Suprapubic skin (tissue), 4 donors: ENCODE measurements at places on chromosomes 5 and 9.
A peak's percentile ranks its signal among the peaks of the same experiment; 100 is the strongest.

- peak; percentile 74 for DNase-seq
- H3K27ac ChIP-seq, result no peak overlapping the region
- H3K27me3 ChIP-seq, result peaks cover 34% of the 10 kb centered on the region
- H3K4me3 ChIP-seq, result no peak overlapping the region
- no peaks in the 10 kb centered on the region for H3K36me3 ChIP-seq
Measured at GRCh38 chr5:171627936-171628632, 157.5 kb upstream of the SMIM23 start.

DNA sequence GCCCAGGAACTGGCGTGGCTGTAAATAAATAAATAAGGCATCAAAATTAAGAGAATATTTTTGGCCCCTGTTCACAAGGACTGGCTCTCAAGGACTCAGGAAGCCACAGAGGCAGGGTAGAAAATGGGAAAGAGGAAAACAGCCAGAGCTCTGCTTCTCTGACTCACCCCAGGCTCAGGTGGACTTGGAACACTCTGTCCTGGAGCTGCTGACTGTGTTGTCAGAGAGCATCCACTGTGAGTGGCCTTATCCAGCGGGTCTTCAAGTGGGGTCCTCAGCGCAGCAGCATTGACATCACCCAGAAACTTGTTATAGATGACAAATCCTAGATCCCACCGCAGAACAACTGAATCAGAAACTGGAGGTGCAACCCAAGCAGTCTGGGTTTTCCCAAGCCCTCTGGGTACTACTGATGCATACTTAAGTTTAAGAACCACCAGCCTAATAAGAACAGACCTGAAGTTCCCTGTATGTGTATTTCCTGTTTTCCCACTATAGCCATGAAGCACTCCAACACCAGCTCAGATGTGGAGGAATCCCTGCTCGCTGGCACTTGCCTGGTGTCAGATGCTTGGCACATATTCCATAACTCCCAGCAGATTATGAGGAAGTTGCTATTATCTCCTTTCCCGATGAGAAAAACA, 20.5 kb downstream of the ADRA1B start:
- no peaks in the 10 kb centered on the region for H3K27me3 ChIP-seq
- H3K27ac ChIP-seq, result no peak overlapping the region
- no peaks in the 10 kb centered on the region for H3K4me1 ChIP-seq
- no peaks in the 10 kb centered on the region for H3K36me3 ChIP-seq

DNA sequence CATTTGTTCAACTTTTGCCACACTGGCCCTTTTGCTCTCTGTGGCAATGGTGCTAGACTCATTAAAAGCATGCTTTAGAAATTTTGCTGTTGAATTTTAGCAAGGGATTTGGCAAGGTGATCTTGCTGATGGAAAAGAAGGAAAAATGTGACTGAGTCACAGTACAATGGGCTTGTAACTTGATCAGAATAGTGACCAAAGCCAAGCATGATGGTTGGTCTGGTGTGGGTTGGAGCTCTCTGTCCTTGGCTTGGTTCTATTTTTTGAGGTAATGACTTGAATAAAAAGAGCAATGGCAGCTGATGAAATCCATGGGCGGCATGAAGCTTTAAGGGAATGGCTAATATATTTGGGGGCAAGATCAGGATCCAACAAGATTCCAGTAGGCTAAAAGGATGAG, 114.4 kb upstream of the ZNF366 start:
- no peak overlapping the region for H3K27ac ChIP-seq
- H3K4me3 ChIP-seq, result no peak overlapping the region
- H3K4me1 ChIP-seq, result no peaks in the 10 kb centered on the region
- H3K36me3 ChIP-seq, result no peaks in the 10 kb centered on the region
- DNase-seq, result no peak

- no peaks in the 10 kb centered on the region for H3K4me1 ChIP-seq
- no peak overlapping the region for H3K27ac ChIP-seq
- H3K27me3 ChIP-seq, result no peaks in the 10 kb centered on the region
- H3K4me3 ChIP-seq, result no peak overlapping the region
- DNase-seq, result no peak
Measured at GRCh38 chr5:4855880-4856279, 284.2 kb upstream of the ADAMTS16 start.

DNA sequence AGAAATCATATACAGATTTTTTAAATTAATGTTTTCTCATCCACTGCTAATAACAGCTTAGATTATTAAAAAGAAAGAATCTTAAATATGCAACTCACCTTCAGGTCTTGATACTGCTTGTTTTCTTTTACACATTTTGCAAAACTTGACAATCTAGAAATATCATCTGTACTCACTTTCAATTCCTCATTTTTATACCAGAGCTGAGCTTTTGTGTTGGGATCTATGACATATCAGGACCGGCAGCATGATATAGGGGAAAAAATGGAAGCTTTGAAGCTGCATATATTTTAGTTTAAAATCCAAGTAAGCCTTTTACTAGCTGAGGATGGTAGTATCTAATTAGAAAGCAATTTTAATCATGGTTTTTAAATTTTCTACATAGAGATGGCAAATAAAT, 75.7 kb upstream of the SMARCA2 start:
- H3K27ac ChIP-seq, result no peak overlapping the region
- no peak overlapping the region for H3K4me3 ChIP-seq
- H3K27me3 ChIP-seq, result no peaks in the 10 kb centered on the region
- no peaks in the 10 kb centered on the region for H3K4me1 ChIP-seq

- no peaks in the 10 kb centered on the region for H3K27me3 ChIP-seq
- H3K4me1 ChIP-seq, result no peaks in the 10 kb centered on the region
- DNase-seq, result no peak
Measured at GRCh38 chr5:152306386-152306785, 98.7 kb downstream of the NMUR2 start.

DNA sequence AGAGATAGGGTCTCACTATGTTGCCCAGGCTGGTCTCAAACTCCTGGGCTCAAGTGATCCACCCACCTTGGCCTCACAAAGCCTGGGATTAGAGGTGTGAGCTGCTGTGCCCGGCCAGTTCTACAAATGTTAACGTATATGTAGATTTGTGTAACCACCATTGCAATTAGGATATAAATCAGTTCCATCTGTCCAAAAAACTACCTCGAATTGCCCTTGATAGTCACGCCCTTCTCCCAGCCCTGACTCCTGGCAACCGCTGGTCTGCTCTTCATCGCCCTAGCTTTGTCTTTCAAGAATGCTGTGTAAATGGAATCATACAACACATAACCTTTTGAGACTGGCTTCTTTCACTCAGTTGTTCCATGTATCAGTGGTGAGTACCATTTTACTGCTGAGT, 46.1 kb upstream of the PPARGC1B start:
- H3K27me3 ChIP-seq, result no peaks in the 10 kb centered on the region
- H3K4me3 ChIP-seq, result no peak overlapping the region
- H3K27ac ChIP-seq, result no peak overlapping the region

DNA sequence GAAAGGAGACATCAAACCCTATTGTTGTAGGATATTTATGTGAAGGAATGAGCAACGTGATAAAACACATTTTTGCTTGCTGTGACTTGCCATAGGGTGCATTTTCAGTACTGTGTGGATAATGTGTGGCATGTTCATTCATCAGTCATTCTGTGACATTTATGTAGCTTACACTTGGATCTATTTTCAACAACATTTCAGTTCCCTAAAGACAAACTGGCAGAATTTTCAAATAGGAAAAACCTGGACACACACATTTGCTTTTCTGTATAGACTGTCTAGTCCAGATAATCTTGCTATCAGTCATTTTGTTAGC, 127.7 kb downstream of the TMC1 start:
- no peaks in the 10 kb centered on the region for H3K4me1 ChIP-seq
- H3K36me3 ChIP-seq, result no peaks in the 10 kb centered on the region
- no peak for DNase-seq
- no peaks in the 10 kb centered on the region for H3K27me3 ChIP-seq

GRCh38 chr9:127887792-127888191, 10.3 kb upstream of the AK1 start:
- H3K4me3 ChIP-seq, result no peak overlapping the region
- DNase-seq, result no peak
- H3K27ac ChIP-seq, result no peak overlapping the region
- H3K4me1 ChIP-seq, result peaks cover 10% of the 10 kb centered on the region
- peaks cover 75% of the 10 kb centered on the region for H3K36me3 ChIP-seq

DNA sequence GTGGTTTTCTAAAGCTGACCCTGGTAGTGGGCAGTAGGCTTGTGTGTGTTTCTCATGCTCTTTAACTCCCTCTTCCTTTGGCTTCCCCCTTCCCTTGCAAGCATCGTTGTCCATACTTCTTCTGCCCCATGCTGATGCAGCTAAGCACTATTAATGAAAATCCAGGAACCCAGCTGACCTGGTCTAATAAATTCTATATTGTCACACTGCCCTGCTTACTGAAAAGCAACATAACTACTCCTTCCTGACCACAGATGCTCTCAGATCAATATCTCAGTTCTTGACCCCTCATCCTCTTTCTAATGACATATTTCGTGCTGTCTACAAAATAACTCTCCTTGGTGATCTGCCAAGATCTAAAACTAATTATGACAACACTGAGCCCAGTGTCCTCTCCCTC, 405.5 kb downstream of the EFNA5 start:
- no peaks in the 10 kb centered on the region for H3K27me3 ChIP-seq
- DNase-seq, result no peak
- no peak overlapping the region for H3K27ac ChIP-seq
- H3K4me1 ChIP-seq, result peaks cover 9% of the 10 kb centered on the region
- no peaks in the 10 kb centered on the region for H3K36me3 ChIP-seq
- no peak overlapping the region for H3K4me3 ChIP-seq

DNA sequence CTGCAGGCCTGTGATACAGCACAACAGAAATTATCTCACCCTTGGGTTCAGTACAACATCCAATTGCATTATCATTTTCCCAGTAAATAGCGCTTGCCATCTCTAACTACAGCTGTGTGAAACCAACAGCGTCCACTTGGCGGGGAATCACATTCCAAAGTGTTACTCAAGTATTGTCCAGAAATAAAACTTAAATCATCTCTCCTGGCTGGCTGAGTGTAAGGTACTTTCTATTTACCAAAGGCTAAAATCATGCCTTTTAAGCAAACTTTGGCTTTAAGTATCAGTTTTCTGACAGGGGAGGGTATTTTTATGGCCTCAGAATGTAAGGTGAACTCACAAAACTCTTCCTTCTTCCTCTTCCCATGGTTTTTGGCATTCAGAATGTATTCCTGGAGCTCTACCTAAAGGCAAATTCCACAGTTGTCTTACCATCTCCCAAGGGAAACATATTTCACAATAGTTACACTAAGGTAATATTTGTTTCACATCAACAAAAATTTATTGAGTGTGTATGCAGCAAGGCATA, 205.6 kb upstream of the MPDZ start:
- DNase-seq, result no peak
- H3K4me3 ChIP-seq, result no peak overlapping the region
- H3K4me1 ChIP-seq, result peaks cover 28% of the 10 kb centered on the region
- peak overlapping the region; percentile 64 for H3K27ac ChIP-seq
- no peaks in the 10 kb centered on the region for H3K36me3 ChIP-seq
- H3K27me3 ChIP-seq, result no peaks in the 10 kb centered on the region

GRCh38 chr5:33319841-33320240, 120.9 kb upstream of the TARS1 start:
- peak overlapping the region; percentile 30 for H3K27ac ChIP-seq
- peaks cover 23% of the 10 kb centered on the region for H3K4me1 ChIP-seq
- no peaks in the 10 kb centered on the region for H3K36me3 ChIP-seq
- no peaks in the 10 kb centered on the region for H3K27me3 ChIP-seq
- no peak overlapping the region for H3K4me3 ChIP-seq

DNA sequence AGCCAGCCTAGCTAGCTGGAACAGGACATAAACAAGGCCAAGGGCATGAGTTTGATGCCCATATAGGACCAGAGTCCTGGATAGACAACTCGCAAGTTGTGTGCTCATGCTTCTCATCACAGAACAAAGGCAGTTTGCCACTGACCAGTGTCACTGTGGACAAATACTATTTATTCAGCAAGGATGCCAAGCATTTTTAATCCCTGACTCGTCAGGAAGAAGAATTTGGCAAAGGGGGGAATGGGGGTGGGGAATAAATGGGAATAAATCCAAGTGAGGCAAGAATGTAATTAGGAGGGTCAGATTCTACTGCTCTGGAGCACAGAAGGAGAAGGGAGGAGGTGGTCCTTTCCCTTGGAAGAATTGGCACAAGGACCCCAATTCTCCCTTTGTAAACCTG, 46.8 kb upstream of the ANKRD55 start:
- H3K27ac ChIP-seq, result no peak overlapping the region
- H3K4me1 ChIP-seq, result peaks cover 3% of the 10 kb centered on the region
- H3K27me3 ChIP-seq, result no peaks in the 10 kb centered on the region
- H3K36me3 ChIP-seq, result no peaks in the 10 kb centered on the region
- no peak overlapping the region for H3K4me3 ChIP-seq

- H3K4me1 ChIP-seq, result no peaks in the 10 kb centered on the region
- H3K27me3 ChIP-seq, result no peaks in the 10 kb centered on the region
- H3K4me3 ChIP-seq, result no peak overlapping the region
- no peak overlapping the region for H3K27ac ChIP-seq
- no peaks in the 10 kb centered on the region for H3K36me3 ChIP-seq
Measured at GRCh38 chr5:112634166-112634565, 103.5 kb upstream of the APC start.

- no peak overlapping the region for H3K27ac ChIP-seq
- DNase-seq, result no peak
- H3K27me3 ChIP-seq, result no peaks in the 10 kb centered on the region
- no peak overlapping the region for H3K4me3 ChIP-seq
- H3K4me1 ChIP-seq, result peaks cover 2% of the 10 kb centered on the region
Measured at GRCh38 chr5:16799796-16800195, 136.3 kb downstream of the MYO10 start.

DNA sequence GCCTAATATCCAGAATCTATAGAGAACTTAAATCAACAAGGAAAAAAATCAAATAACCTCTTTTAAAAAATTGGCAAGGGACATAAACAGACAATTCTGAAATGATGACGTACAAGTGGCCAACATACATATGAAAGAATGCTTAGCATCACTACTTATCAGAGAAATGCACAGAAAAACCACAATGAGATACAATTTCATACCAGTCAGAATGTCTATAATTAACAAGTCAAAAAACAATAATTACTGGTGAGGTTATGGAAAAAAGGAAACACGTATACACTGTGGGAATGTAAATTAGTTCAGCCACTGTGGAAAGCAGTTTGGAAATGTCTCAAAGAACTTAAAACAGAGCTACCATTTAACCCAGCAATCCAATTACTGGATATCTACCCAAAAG, 1192.0 kb downstream of the CDH12 start:
- no peak overlapping the region for H3K4me3 ChIP-seq
- no peaks in the 10 kb centered on the region for H3K4me1 ChIP-seq
- no peak overlapping the region for H3K27ac ChIP-seq
- no peaks in the 10 kb centered on the region for H3K36me3 ChIP-seq

- H3K4me1 ChIP-seq, result no peaks in the 10 kb centered on the region
- no peaks in the 10 kb centered on the region for H3K36me3 ChIP-seq
- H3K27me3 ChIP-seq, result no peaks in the 10 kb centered on the region
- no peak for DNase-seq
- H3K27ac ChIP-seq, result no peak overlapping the region
Measured at GRCh38 chr5:35470866-35471265, 146.8 kb upstream of the SPEF2 start.

GRCh38 chr9:8783941-8784340, 984.4 kb upstream of the DMAC1 start:
- DNase-seq, result no peak
- no peaks in the 10 kb centered on the region for H3K27me3 ChIP-seq
- no peak overlapping the region for H3K27ac ChIP-seq
- H3K4me3 ChIP-seq, result no peak overlapping the region

- H3K27ac ChIP-seq, result peak overlapping the region; percentile 43
- peak overlapping the region; percentile 46 for H3K4me3 ChIP-seq
- H3K36me3 ChIP-seq, result no peaks in the 10 kb centered on the region
- DNase-seq, result no peak
Measured at GRCh38 chr9:129596541-129597331, 24.2 kb downstream of the C9orf50 start.
